ENCODE measurements at places on chromosomes 16 and 17.

GRCh38 chr17:21164216-21164615, 37.5 kb downstream of the DHRS7B start:
- DNase-seq = no peak

GRCh38 chr17:80899402-80900268, 92.0 kb upstream of the CHMP6 start:
- no peak for DNase-seq

- DNase-seq = no peak
These were observed 117.9 kb upstream of the GSE1 start for GRCh38 chr16:85495259-85495658.

DNA sequence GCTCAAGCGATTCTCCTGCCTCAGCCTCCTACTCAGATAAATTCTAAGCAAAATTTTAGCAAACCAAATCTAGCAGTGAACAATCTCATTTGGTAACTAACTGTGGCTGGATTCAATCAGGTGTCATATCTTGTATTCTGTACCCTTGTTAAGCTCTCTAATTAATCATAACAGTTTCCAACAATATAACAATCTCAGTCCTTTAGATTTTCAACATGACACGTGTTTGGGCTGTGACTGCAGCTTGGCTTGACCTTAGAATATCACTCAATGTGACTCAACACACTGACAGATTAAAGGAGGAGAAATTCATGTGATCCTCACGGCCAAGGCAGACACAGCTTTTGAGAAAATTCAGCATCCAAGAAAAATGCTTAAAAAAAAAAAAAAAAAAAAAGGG, 133.6 kb downstream of the BANP start:
- no peak for DNase-seq

- DNase-seq = no peak
These were observed 4.9 kb upstream of the KREMEN2 start for GRCh38 chr16:2959206-2959605.

All from GM12864 (cell line).